ENCODE measurements at places on chromosomes 3 and 15.

DNA sequence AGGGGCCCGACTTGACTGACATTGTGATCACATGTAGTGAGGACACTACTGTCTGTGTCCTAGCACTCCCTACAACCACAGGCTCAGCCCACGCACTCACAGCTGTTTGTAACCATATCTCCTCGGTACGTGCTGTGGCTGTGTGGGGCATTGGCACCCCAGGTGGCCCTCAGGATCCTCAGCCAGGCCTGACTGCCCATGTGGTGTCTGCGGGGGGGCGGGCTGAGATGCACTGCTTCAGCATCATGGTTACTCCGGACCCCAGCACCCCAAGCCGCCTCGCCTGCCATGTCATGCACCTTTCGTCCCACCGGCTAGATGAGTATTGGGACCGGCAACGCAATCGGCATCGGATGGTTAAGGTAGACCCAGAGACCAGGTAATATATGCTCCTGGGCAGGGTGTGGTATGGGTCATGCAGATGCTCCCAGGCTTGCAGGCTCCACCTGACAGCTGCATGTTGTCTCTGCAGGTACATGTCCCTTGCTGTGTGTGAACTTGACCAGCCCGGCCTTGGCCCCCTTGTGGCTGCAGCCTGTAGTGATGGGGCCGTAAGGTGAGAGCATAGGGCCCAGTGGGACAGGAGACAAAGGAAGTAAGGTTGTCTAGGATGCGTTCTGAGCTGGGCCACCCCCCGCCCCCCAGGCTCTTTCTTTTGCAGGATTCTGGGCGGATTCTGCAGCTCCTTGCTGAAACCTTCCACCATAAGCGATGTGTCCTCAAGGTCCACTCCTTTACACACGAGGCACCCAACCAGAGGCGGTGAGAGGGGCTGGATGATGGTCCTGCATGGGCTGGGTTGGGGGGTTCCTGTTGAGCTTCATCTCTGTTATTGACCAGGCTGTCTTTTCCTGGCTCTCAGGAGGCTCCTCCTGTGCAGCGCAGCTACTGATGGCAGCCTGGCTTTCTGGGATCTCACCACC, 4.4 kb downstream of the DALRD3 start:
- H3K4me1 ChIP-seq: peaks cover 8% of the 10 kb centered on the region
- H3K27me3 ChIP-seq: no peaks in the 10 kb centered on the region
- H3K4me3 ChIP-seq: no peak overlapping the region
- DNase-seq: no peak

GRCh38 chr15:41876689-41877088, 17.2 kb downstream of the SPTBN5 start:
- H3K4me3 ChIP-seq: no peak overlapping the region
- H3K36me3 ChIP-seq: no peaks in the 10 kb centered on the region
- no peak overlapping the region for H3K27ac ChIP-seq
- DNase-seq: no peak
- peaks cover 6% of the 10 kb centered on the region for H3K4me1 ChIP-seq

GRCh38 chr3:53799338-53799865, 46.8 kb downstream of the CHDH start:
- H3K27ac ChIP-seq: no peak overlapping the region
- no peaks in the 10 kb centered on the region for H3K36me3 ChIP-seq
- no peaks in the 10 kb centered on the region for H3K4me1 ChIP-seq
- DNase-seq: no peak

DNA sequence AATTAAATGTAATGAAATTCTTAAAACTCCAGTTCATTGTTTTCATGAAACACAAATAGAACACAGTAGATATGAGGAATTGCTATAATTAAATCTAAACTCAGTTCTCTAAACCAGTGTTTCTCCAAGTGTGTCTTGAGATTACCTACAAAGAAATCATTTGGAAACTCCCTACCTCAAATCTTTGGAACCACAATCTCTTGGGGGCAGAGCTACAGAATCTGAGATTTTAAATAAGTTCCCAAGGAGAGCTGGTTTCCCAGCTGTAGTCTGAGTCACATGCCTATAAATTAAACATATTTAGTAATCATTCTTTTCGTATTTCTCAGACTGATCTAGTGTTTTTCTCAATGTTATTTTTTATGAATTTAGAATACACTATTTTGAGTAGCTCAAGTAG, 17.0 kb upstream of the ACTC1 start:
- no peaks in the 10 kb centered on the region for H3K4me1 ChIP-seq
- no peak overlapping the region for H3K4me3 ChIP-seq
- H3K27ac ChIP-seq: no peak overlapping the region
- H3K36me3 ChIP-seq: no peaks in the 10 kb centered on the region

DNA sequence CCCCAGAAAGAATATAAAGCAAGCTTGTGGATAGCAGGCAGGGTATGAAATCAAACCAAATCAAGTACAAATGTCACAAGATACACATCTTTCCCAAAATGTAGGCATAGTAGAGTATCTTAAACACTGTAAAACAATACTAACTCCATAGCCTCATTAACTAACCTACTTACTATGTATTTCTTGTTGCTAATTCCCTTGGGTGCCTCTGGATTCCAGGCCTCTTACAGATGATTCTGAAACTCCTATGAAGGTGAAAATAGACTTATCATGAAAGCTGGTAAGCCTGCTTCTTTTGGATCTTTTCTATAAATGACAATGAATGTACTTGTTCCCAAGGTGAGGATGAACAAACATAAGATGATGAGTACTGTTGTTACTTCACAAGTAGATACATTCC, 93.8 kb downstream of the FRMD5 start:
- no peaks in the 10 kb centered on the region for H3K4me1 ChIP-seq
- H3K4me3 ChIP-seq: no peak overlapping the region
- H3K27ac ChIP-seq: no peak overlapping the region
- DNase-seq: no peak
- peaks cover 29% of the 10 kb centered on the region for H3K27me3 ChIP-seq
- H3K36me3 ChIP-seq: no peaks in the 10 kb centered on the region

DNA sequence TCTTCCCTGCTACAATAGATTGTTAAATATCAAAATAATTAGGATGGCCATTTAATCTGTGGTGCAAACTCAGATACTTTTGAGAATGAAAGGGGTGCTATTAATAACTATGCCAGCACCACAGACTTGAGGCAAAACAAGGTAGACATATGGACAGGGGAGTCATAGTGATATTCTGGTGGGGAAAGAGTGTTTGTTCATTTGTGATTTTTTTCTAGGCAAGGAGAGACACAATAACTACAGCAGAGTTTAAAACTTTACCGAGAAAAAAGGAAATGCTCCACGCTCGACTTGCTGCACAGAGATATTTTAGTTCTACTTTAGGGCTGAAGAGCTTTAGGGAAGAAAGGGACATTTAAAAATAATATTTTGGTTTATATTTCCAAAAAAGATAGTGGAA, 611.2 kb upstream of the GRM7 start:
- no peaks in the 10 kb centered on the region for H3K36me3 ChIP-seq
- no peak overlapping the region for H3K4me3 ChIP-seq

GRCh38 chr3:23474580-23475357, 271.6 kb downstream of the UBE2E2 start:
- no peak for DNase-seq
- H3K36me3 ChIP-seq: no peaks in the 10 kb centered on the region
- peaks cover 8% of the 10 kb centered on the region for H3K4me1 ChIP-seq
- H3K27me3 ChIP-seq: no peaks in the 10 kb centered on the region
- H3K27ac ChIP-seq: no peak overlapping the region

- no peak overlapping the region for H3K27ac ChIP-seq
- H3K27me3 ChIP-seq: peaks cover 21% of the 10 kb centered on the region
- no peak overlapping the region for H3K4me3 ChIP-seq
- H3K4me1 ChIP-seq: no peaks in the 10 kb centered on the region
- H3K36me3 ChIP-seq: no peaks in the 10 kb centered on the region
Observed at GRCh38 chr3:141812084-141812483, 48.9 kb downstream of the GRK7 start.

- no peaks in the 10 kb centered on the region for H3K36me3 ChIP-seq
- no peak overlapping the region for H3K27ac ChIP-seq
- H3K4me3 ChIP-seq: peak overlapping the region; percentile 77
- H3K4me1 ChIP-seq: peaks cover 6% of the 10 kb centered on the region
- no peaks in the 10 kb centered on the region for H3K27me3 ChIP-seq
- DNase-seq: no peak
Observed at GRCh38 chr3:50364573-50365079, 5.3 kb upstream of the TMEM115 start.

- no peaks in the 10 kb centered on the region for H3K27me3 ChIP-seq
- no peak overlapping the region for H3K27ac ChIP-seq
- H3K4me1 ChIP-seq: no peaks in the 10 kb centered on the region
- no peaks in the 10 kb centered on the region for H3K36me3 ChIP-seq
- H3K4me3 ChIP-seq: no peak overlapping the region
Observed at GRCh38 chr3:134072881-134073582, 43.3 kb upstream of the SLCO2A1 start.

DNA sequence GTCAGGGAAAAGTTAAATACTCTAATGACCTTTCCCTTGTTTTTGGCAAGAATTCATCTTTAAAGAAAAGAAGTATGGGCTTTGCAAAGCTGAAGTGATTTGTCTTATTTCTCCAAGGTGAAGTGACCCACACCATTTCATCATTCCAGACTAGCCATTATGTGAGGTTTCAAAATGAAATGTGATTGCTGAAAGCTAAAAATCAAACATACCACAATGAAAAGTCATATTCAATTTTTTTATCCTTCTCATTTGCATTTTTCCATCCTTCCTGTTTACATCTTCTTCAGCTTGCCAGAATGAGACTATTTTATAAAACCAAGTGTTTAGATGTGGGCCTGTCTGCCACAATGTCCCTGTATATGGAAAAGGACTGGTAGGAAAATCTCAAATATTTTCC, 142.3 kb upstream of the STRIT1 start:
- DNase-seq: no peak
- H3K4me3 ChIP-seq: no peak overlapping the region
- no peaks in the 10 kb centered on the region for H3K36me3 ChIP-seq
- H3K4me1 ChIP-seq: no peaks in the 10 kb centered on the region

- no peaks in the 10 kb centered on the region for H3K36me3 ChIP-seq
- H3K27ac ChIP-seq: no peak overlapping the region
- DNase-seq: no peak
- H3K4me1 ChIP-seq: no peaks in the 10 kb centered on the region
Observed at GRCh38 chr15:36791844-36792571, 212.6 kb downstream of the CDIN1 start.

DNA sequence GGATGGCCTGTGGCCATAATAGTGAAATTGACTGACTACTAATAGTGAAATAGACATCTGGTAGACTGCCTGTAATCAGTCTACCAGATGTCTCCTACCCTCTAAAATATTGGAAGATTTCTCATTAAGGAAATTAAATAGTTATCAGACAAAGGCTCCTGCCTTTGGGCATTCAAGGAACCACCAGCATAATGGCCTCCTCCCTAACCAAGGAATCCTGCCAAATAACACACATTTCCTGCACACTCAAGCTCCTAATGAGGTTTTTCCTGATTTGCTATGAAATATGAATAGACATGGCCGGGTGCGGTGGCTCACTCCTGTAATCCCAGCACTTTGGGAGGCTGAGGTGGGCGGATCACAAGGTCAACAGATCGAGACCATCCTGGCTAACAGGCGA, 14.6 kb downstream of the NUSAP1 start:
- H3K36me3 ChIP-seq: peaks cover 74% of the 10 kb centered on the region
- no peaks in the 10 kb centered on the region for H3K27me3 ChIP-seq
- H3K27ac ChIP-seq: no peak overlapping the region
- H3K4me3 ChIP-seq: no peak overlapping the region
- no peak for DNase-seq
- H3K4me1 ChIP-seq: no peaks in the 10 kb centered on the region

GRCh38 chr3:25587094-25587493, 77.6 kb downstream of the TOP2B start:
- DNase-seq: no peak
- no peaks in the 10 kb centered on the region for H3K36me3 ChIP-seq
- H3K27ac ChIP-seq: no peak overlapping the region
- no peaks in the 10 kb centered on the region for H3K27me3 ChIP-seq

GRCh38 chr3:131688370-131688769, 185.6 kb upstream of the MRPL3 start:
- no peaks in the 10 kb centered on the region for H3K36me3 ChIP-seq
- no peak overlapping the region for H3K27ac ChIP-seq
- no peak for DNase-seq
- H3K4me3 ChIP-seq: no peak overlapping the region

GRCh38 chr3:138300647-138301046, 29.0 kb downstream of the NME9 start:
- no peaks in the 10 kb centered on the region for H3K27me3 ChIP-seq
- DNase-seq: no peak
- H3K4me3 ChIP-seq: no peak overlapping the region
- no peak overlapping the region for H3K27ac ChIP-seq
- H3K4me1 ChIP-seq: peaks cover 13% of the 10 kb centered on the region
- peaks cover 22% of the 10 kb centered on the region for H3K36me3 ChIP-seq

DNA sequence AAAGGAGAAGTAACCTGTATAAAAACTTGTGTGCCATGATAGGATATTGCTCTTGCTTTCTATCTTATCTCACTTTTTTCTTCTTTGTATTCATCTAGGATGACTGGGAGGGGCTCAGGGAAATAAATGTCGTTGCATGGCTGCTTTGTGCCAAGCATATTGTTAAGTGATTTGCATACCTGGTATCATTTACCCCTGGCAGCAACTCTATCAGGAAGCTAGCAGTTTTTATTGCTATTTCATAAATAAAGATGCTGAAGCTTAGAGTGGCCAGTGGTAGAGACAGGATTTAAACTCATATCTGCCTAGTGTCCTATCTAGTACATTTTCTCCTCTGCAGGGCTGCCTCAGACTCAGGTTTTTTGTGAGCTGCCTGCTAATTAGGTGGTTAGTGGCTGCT, 253.3 kb downstream of the PTPRG start:
- no peak for DNase-seq
- no peaks in the 10 kb centered on the region for H3K4me1 ChIP-seq
- H3K27ac ChIP-seq: no peak overlapping the region
- no peak overlapping the region for H3K4me3 ChIP-seq
- no peaks in the 10 kb centered on the region for H3K27me3 ChIP-seq

GRCh38 chr3:65158023-65158422, 470.2 kb upstream of the ADAMTS9 start:
- H3K36me3 ChIP-seq: no peaks in the 10 kb centered on the region
- H3K27ac ChIP-seq: no peak overlapping the region
- H3K27me3 ChIP-seq: no peaks in the 10 kb centered on the region
- DNase-seq: no peak
- H3K4me3 ChIP-seq: no peak overlapping the region

DNA sequence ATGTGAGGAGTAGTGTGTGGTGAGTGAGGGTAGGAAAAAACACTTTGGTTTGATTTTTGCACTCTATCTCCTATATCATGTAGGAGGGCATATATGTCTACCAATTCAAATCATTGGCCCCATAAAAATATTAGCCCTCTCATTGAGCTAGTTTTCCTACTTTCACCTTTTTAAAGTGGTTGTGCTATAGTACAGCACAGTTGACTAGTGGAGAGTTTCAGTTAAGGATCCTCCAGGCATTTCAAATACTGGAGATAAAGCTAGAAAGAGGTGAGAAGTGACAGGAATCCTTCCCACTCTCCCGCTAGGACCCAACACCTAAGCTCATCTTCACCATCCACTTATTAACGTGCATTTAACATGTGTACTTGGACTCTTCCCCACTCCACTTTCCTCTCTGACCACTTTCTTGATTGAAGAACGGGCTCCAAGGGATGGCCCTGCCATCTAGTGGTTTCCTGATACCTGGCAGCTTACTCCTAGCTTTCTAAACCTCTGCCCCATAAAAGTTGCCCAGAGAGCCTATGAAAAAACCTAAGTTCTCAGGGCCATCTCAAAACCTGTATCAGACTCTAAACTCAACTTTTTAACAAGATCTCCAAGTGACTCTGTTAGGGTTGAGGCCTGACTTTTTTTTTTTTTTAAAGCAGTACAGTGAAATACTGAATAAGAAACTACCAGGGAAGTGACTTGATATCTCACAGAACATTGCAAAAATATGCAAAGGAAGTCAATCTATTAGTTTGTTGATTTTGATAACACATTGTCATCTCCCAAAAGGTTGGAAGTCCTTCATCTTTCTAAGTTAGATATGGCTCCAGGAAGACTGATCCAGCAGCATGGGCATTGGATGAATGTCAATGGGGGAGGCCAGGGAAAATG, 17.9 kb downstream of the IL12A start:
- no peaks in the 10 kb centered on the region for H3K27me3 ChIP-seq
- H3K36me3 ChIP-seq: peaks cover 5% of the 10 kb centered on the region

Measured in activated T-helper 2 cell treated with anti-CD3 and anti-CD28 coated beads, Interferon-gamma antibody, Interleukin-2, Interleukin-4, amounts not matched to agents 10 μg/mL and 5 μg/mL and 100 μg/mL, durations not matched to agents 14 hours and 24 hours and 36 hours (primary cell).